Posterior vena cava (tissue), 2 donors: ENCODE measurements at places on chromosomes 7 and 10. TPM values are rescaled to one million over a fixed set of nuclear protein-coding genes. Genes with fewer than 3 reads are reported as not detected.

DNA sequence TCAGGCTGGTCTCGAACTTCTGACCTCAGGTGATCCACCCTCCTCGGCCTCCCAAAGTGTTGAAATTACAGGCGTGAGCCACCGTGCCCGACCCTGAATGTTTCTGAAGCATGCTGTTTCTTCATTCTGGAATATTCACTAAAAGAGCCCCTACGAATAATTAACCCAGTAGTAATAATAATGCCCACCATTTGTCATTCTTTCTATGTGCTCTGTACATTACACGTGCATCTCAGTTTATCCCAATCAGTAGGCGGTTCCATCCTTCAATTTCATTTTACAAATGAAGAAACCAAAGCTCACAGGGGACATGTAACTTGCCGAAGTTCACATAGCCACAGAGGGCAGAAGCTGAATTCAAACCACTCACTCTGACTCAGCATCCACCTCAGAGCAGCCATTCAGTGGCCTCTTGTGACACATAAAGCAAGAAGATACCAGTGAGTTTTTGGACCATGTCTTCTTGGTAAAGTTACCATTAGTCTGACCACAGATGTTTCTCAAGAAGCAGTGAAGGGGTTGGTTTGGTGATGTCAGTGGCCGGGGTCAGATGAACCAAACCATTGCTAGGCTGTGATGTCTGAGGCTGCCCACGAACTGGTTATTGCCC is 71.9 kb upstream of the DUSP5 start:
- DNase-seq = peak; percentile 80

- DNase-seq = no peak
Observed at GRCh38 chr10:14190702-14191101, 140.0 kb downstream of the FRMD4A start.

GRCh38 chr10:47421057-47421952 is 37.2 kb upstream of the ZNF488 start:
- peak; percentile 42 for DNase-seq

The TFEC gene
- total RNA-seq = 8.0 TPM

- DNase-seq = peak; percentile 63
Observed at GRCh38 chr10:5968681-5969453, 8.5 kb downstream of the IL15RA start.

DNA sequence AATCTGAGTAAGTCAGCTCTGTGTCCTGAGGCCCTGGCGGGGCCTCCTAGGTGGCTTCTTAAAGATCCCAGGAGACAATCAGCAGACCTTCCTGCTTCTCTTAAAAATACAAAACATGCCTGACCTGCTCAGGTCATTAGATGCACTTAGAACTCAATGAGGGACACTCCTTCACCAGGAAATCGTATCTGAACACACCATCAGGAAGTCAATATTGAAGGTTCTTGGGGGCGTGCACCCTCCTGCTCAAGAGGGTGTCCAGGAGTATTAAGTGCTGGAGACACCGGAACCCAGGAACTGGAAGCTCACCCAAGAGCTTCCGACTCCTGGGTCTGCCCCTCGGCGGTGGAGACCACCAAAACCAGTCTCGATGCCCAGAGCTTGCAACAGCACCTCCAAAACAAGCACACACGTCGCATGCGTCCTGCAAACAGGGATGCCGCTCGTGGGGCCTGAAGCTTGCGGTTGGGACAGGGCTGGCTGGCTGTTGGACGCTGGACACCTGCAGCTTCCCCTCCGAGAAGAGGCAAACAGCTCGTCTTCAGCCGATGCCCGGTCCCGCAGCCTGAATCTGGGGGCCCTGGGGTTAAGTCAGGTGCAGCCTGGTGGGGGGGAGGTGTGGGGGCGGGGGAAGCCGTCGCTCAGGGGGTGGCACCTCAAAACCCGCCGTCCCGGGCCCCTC is 803 bp downstream of the RAPGEF5 start:
- no peak for DNase-seq

- no peak for DNase-seq
Observed at GRCh38 chr10:121556918-121557573, 41.2 kb downstream of the FGFR2 start.

GRCh38 chr10:17001961-17002749 is 127.5 kb downstream of the CUBN start:
- DNase-seq = no peak

The BAG3 gene
- 52.6 TPM for total RNA-seq

The PFKFB3 gene
- 33.2 TPM for total RNA-seq

- no peak for DNase-seq
Observed at GRCh38 chr10:79236433-79236765, 110.9 kb upstream of the PPIF start.

DNA sequence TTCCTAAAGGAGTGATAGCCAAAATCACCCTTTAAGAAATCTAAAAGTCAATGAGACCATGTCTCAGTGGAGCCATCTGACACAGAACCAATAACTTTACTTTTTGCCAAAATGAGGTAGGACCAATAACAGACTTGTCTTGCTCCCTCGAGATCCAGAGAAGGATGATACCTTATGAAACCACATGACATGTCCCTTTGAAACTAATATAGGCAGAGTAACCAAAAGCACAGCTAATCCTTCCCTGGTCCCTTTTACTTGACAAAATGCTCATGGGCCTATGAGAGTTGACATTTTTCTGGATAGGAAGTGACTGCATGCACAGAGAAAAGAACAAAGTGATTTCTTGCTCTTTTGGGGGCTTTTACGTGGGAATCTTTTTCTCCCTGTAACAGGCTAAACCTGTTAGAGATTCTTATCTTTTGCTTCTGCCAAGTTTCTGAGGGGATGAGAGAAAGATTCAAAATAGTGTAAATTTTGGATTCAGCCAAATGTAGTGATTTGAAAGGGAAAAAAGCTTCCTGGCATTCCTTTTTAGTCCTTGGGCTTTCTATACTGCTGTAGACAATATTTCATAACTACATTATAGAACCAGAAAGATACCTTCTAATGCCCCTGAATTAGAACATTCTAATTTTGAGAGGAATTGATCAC is 87.6 kb downstream of the ARMH3 start:
- no peak for DNase-seq

The ADRB1 gene
- 0.32 TPM for total RNA-seq

DNA sequence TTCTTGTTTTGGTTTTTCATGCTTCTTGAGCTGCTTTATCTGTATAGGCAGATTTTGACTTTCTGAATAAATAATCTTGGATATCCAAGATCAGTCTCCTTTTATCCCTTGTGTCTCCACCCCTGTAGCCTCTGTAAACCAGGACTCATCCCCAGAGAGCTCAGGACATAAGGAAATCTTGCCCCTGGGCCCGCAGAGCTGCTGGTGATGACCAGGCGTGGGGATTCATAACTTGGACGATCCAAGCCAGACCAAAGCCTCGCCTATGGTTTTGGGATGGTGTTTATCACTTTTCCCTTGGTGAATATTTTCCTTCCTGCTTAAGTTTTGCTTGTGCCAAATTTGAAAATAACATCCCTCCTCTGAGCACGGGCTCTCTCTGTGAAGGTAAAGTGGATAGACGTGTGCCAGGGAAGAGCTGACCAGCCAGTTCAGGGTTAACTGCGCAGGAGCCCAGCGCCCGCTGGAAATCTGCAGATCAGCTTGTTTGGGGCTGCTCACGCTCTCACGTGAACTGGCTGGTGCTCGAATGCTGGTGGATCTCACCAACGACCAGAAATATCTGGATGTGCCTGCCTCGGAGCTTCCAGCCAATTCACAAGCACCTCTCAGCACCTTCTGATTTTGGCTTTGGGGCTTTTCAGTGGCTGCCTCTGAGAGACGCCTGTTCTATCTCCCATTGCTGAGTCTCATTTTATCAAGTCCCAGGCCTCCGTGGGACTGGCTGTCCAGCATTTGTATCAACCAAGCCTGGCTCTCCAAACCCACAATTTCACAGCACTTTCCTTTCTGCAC is 132.1 kb upstream of the BTBD16 start:
- DNase-seq = no peak

The PLEKHS1 gene
- not detected for total RNA-seq

The COL13A1 gene
- total RNA-seq = 1.3 TPM

The TAC1 gene
- 0.19 TPM for total RNA-seq

- DNase-seq = no peak
Observed at GRCh38 chr10:4850397-4850796, 24.4 kb downstream of the AKR1E2 start.

The HEPACAM2 gene
- not detected for total RNA-seq

DNA sequence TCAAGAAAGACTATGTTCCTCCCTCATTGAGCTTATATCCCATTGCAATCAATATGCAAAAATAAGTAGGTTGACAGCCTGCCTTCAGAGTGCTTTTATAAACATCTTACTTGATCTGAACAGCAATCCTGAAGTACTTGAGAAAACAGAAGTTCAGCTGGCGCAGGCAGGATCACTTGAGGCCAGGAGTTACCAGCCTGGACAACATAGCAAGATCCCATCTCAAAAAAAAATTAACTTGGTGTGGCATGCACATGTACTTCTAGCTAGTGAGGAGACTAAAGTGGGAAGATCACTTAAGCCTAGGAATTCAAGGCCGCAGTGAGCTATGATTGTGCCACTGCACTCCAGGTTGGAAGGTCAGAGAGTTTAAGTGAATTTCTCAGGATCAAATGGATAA is 30.1 kb downstream of the LUC7L2 start:
- DNase-seq = no peak

- no peak for DNase-seq
Observed at GRCh38 chr7:94654783-94655125, 1.2 kb downstream of the SGCE start.

DNA sequence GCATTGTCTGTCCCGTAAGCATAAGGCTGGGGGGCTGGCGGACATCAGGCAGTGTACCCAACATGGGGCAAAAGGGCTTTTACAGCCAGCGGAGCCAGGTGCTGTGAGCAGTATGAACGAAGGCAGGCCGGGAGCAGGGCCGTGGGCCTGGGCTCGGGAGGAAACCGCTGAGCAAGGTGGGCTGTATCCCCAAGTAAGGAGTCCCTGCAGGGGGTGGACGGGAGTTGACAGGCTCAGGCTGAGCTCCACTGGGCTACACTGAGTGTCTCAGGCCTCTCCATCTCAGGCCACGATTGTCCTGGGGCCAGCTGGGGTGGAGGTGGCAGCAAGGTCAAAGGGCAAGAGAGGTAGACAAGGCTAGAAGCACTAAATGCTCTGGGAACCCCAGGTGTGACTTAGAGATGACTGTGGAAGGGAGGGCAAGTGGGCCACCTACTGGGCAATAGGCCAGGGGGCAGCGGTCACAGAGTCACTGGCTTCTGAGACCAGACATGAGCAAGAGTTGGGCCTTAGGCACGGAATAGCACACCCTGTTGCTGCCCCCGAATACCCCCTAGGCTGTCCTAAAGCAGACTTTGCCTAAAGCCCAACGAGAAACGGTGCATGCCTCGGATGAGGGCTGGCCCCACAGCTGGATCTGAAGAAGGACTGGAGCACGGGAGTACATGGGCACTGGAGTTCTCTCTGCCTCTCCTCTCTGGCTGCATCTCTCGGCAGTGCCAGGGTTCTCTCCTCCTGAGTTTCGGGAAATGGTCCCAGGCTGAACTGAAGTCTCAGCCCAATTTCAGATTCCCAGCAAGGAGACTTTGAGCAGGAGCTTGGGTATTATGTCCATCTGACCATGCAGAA is 10.8 kb upstream of the RAMP3 start:
- DNase-seq = peak; percentile 77

DNA sequence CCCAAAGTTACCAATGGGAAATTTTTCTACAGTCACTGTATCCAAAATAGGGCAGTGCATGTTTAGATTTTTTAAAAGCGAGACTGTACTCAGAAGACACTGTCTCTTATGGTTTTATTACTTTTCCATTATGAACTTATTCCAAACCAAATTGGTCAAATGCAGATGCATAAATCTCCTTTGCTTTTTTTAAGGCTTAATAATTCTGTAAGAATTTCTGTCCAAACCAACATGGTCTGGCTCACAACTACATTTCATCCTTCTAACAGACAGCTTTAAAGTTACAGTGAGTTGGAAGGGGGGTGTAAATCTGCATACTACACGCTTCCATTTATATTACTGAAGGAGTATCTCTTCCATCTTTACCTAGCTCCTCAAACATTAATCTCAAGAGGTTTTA is 199.2 kb downstream of the SLC25A13 start:
- no peak for DNase-seq

The C7orf33 gene
- not detected for total RNA-seq

GRCh38 chr10:30893208-30893607 is 138.5 kb downstream of the ZNF438 start:
- no peak for DNase-seq

- no peak for DNase-seq
Observed at GRCh38 chr7:7554649-7555575, 11.8 kb upstream of the MIOS start.

DNA sequence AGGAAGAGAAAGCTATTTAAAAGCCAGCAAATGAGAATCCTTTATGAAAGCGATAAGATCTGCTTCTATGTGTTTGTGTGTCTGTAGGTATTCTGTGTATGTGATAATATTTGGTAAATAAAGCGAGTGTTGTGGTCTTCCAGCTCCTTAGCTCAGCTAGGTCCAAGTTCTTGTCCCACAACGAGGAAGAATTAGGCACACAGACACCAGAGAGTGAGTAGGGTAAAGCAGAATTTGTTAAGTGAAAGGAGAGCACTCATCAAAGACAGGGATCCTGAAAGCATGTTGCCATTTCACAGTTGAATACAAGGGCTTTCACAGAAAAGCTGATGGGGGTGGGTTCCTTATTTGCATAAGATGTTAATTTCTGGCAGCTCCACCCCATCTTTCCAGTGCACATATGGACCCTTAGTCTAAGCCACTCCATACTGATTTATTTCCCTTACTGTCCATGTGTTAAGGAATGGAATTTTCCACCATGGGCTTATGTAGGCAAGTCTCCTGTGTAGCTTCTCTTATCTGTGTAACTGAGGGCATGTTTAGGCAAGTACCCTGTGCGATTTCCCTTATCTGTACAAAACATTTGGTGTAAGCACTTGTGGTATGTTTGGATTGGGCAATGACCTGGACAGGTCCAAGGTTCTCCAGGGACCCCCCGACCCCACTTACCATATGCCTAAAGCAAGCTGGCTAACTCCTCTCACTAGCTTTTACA is 165.9 kb upstream of the VIPR2 start:
- no peak for DNase-seq

DNA sequence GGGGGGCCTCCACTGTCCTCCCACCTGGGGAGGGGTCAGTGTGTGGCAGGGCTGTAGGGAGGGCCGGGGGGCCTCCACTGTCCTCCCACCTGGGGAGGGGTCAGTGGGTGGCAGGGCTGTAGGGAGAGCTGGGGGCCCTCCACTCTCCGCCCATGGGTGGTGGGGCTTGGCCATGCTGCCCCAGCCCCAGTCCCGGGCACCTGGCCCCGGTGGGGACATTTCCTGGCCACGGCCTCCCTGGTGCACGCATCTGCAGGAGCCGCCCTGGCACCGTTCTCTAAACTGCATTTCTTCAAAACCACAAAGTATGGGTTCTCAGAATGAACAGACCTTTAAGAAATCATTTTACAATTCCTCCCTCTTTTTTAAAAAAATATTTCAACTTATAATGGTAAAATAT is 89.3 kb upstream of the PDGFA start:
- DNase-seq = no peak

DNA sequence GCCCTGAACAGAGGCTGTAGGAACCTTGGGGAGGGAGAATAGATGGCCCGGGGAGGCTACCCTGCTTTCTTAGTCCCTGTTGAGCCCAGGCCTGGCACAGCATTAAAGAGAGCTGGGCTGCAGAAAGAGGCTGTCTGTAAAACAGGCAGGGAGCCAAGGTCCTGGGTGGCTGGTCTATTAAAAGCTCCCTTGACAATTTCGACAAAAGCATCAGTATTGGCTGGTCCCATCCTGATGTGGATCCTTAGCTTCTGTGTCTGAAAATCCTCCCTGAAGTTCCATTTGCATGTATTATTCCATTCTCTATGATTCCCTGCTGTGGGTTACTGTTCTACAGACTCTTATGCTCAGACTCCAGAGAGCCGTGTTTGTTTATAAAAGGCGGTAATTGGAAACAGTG is 158.5 kb downstream of the GALNT17 start:
- DNase-seq = no peak
